ENCODE measurements at places on chromosomes 13 and 19.
A peak's percentile ranks its signal among the peaks of the same experiment; 100 is the strongest.

DNA sequence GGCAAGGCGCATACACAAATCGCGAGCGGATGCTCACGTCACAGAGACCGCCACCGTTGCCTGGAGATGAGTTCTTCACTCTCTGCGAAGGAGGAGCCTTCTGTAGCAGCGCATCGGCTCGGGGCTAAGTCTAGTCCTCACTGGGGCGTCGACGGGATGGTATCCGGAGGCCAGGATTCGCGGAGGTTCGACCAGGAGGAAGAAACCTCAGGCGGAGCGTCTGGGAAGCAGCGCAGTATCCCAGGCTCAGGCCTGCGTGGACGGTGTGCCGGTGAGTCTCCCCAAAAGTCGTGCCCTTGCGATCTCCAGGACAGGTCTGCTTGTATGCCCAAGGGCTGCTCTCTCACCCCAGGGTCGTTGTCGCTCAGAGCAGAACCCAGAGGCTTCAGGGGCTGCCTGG, 40.4 kb downstream of the ZNF146 start:
- DNase-seq: no peak

GRCh38 chr13:104422668-104423067, 1356.5 kb upstream of the SLC10A2 start:
- no peak for DNase-seq

DNA sequence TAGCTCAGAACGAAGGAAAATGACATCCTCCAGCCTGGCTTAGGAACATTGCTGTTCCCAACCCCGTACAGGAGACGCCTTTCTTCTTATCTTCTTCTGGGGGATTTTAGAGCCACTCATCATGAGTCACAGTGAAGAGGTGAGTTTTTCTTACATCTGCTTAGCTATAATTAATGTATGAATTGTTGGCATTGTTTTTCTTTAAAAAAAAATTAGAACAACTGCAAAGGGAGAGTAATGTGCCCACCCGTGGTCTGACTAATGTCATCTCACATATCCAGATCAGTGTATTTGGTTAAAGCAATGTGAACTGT, 310.6 kb upstream of the TSHZ3 start:
- no peak for DNase-seq

GRCh38 chr19:46426506-46427162, 2.1 kb downstream of the PNMA8C start:
- peak; percentile 63 for DNase-seq

GRCh38 chr13:85486663-85487062, 312.6 kb downstream of the SLITRK6 start:
- DNase-seq: no peak

GRCh38 chr19:4815426-4816201, 15.9 kb downstream of the TICAM1 start:
- peak; percentile 95 for DNase-seq

DNA sequence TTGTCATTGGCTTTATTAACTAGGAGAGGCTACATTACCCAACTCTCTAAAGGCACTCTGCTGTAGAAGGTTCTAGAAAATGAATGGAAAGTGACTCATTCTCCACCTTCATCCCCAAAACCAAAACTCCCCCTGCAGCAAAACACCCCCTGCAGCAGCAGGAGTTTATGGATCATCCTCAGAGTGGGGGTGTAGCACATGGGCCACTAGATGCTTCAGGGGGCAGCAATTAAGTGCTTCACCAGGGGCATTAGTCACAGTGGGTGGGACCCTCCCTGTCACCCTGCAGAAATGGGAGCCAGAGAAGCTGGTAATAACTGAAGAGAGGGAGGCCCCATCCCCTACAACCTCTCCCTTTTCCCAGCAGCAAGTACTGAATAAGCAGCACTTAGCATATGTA, 64.5 kb upstream of the MED4 start:
- no peak for DNase-seq

Measured in germinal center (tissue), 1 donor.